ENCODE measurements at places on chromosomes 1 and 21.

DNA sequence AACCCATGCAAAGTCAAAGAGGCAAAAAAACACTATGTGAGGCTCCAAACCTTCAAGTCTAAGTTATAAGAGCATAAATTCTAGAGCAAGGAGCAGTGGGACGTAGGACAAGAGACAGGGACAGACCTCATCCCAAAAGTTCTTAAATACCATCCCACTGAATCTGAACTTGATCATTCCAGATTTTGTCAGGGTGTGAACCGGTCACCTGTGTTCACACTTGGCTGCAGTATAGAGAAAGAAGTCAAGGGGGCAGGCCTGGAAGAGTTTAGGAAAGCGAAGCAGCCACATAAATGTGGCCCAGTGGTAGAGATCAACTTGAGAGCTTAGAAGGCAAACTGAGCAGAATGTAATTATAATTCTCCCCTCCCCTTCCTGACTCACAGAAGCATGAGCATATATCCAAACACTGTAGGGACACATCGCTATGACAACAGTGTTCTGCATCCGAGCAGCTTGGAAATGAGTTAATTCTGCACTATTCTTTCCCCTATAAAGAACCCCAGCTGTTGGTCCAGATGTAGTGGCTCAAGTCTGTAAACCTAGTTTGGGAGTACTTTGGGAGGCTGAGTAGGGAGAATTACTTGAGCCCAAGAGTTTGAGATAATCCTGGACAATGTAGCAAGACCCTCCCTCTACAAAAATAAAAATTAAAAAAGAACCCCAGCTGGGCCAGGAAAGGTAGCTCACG, 2.7 kb downstream of the AKR7A2 start:
- DNase-seq, result no peak

DNA sequence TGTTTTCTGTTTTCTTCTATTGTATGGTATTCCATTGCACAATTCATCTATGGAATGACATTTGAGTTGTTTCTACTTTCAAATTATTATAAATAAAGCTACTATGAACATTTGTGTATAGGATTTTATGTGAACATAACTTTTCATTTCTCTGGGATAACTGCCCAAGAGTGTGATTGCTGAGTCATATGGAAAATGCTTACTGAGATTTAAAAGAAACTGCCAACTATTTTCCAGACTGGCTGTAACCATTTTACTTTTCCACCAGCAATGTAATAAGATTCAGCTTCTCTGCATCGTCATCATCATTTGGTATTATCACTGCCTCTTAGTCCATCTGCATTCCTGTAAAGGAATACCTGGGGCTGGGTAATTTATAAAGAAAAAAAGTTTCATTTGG, 779.6 kb upstream of the PRMT6 start:
- no peak for DNase-seq

DNA sequence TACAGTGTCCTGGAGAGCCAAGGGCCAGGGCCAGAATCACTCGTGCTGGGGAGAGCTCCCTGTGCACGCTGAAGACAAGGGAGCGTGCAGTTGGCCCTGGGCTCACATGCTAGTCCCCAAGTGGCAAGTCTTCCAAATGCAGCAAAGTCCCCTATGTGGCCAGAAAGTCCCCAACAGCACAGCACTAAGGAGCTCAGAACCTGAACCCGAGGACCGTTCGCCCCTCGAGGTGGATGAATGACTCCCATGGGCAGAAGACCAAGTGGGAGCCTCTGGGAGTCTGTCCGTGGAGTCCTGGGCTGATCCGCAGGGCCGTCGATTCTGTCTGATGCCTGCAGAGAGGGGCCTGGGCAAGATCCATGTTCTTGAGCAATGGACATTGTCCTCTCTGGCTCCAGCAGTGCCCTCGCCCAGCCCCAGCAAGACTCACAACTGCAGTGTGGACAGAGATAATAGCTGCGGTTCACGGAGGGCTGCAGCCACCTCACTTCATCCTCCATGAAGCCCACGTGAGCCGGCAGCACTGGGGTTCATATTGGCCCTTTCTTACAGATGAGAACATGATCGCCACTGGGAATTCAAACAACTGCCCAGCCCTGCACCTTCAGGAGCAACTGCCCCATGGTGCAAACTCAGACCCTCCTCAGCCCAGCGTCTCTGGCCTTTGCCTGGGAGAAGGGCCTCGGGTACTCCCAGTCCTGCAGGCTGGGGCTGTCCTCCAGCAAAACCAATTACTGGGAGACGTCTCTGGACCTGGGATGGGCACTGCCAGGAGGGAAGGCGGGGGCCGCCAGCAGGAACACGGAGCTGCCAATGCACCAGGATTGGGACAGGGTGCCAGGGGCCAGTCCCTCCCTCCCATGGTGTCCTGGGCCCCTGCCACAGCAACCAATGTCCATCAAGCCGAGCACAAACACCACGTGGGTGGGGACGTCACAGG, 243.7 kb downstream of the NPHP4 start:
- no peak for DNase-seq

GRCh38 chr1:232140419-232141166, 489.3 kb downstream of the SIPA1L2 start:
- no peak for DNase-seq

GRCh38 chr1:35266306-35266705, 2.2 kb upstream of the ZMYM4 start:
- DNase-seq, result no peak

DNA sequence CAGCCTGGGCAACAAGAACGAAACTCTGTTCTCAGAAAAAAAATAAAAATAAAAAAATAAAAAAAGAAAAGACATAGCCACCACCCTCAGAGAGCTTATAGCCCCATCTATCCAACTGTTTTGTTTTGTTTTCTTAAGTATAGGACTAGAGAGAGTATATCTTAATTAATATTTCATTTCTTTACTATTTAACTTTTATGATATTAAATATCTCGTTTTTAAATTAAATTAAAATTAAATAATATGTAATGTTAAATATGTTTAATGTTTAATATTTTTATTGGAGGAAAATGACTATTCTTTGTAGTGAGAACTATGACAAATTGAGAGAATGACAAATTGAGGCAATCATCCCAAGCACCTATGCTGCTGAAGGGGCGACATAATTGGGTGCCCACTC, 33.1 kb upstream of the YTHDF2 start:
- DNase-seq, result no peak

GRCh38 chr21:44370027-44370735, 16.8 kb downstream of the TRPM2 start:
- DNase-seq, result no peak

DNA sequence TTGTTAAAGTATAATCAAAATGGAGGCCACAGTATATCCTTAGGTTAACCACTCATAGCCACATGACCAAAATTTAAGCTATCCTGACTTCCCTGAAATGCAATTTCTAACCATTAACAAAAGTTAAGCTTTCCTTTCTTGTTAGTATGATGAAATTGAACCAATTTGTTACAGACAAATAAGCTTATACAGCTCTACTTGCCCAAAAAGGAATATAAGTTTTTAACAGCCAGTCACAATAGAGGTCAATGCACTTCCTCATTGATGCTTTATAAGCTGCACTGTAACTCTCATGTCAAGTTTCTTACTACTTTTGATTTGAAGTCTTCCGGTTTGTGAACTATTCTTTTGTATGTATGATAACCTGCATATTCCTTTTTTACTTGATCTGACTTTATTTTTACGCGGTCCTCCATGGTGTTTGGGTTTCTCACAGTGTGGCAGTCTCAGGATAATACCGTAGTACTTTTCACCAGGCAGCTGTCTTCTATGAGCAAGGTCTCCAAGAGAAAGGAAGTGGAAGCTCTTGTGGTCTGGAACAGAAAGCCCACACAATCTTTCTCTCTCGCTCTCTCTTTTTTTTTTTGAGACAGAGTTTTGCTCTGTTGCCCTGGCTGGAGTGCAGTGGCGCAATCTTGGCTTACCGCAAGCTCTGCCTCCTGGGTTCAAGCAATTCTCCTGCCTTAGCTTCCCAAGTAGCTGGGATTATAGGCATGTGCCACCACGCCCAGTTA, 331.6 kb downstream of the SRGAP2C start:
- DNase-seq, result no peak

- DNase-seq, result no peak
Measured at GRCh38 chr1:243454328-243454997, 198.6 kb downstream of the SDCCAG8 start.

- no peak for DNase-seq
Measured at GRCh38 chr1:177211231-177211630, 40.5 kb downstream of the BRINP2 start.

GRCh38 chr1:26529405-26529654, 231 bp upstream of the RPS6KA1 start:
- no peak for DNase-seq

- no peak for DNase-seq
Measured at GRCh38 chr1:8047112-8047511, 21.0 kb upstream of the ERRFI1 start.

GRCh38 chr1:180581635-180582039, 22.9 kb downstream of the OVAAL start:
- DNase-seq, result no peak

Measured in T-helper 2 cell (primary cell).